ENCODE measurements at places on chromosomes 1 and 21.

DNA sequence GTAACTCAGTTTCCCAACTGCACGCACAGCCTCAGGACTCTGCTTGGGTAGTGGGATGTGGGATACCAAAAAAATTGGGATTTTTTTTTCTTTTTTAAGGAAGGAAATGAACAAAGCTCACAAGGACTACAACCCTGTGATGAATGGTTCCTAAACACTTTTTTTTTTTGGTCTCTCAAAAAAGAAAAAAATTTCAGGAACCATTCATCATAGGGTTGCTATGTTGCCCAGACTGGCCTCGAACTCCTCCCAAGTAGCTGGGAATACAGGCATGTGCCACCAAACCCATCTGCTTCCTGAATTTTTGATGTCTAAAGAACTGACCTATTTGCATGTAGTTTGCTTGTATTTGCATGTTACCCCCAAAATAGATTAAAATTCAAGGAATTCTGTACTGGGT, 6.8 kb downstream of the MINDY1 start:
- DNase-seq = no peak

DNA sequence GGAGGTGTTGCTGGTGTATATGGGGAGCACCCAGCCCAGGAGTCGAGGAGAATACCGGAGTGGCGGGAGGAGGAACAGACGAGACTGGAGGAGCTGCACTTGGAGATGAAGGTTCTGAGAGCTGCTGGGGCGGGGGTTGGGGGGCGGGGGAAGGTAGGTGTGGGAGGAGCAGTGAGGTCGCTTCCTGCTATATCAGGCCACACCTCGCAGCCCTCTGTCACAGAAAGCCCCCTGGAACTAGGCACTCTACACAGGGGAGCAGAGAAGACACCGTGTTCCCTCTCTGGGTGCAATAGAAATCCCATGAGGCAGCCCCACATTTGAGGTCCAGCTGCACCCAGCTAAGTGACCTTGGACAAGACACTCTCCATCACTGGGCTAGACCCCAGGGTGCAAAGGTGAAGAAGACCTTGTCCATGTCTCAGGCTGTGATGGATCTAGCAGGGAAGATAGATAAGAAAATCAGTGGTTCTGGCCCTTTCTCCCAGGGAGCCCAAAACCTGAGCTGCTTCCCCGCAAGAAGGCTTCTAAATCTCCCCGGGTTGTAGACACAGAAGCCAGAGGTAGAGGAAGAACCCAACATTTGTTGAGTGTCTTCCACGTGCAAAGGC, 155.8 kb upstream of the EDN2 start:
- no peak for DNase-seq

GRCh38 chr1:87636198-87636892, 307.7 kb downstream of the LMO4 start:
- DNase-seq = no peak

DNA sequence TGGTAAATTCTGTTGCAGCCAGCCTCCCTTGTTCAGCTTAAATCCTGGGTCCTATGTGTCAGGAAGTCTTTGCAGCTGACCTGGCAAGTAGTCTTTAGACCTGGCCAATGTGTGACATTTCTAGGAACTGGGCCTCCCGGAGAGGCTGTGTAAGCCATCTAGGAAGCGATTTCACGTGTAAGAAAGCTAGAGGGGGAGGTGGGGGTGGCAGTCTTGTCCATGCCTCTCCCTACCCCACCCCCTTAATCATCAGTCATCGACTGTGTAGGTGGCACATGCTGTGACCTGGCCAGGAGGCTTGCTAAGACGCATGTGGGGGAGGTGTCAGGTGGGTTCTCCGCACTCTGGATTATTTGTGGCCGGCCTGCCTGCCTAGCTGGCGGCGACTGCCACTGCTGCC, 8.4 kb downstream of the C1orf226 start:
- DNase-seq = no peak
